ENCODE measurements at places on chromosomes 1 and 21. TPM values are rescaled to one million over a fixed set of nuclear protein-coding genes. Genes with fewer than 3 reads are reported as not detected.

Gene OR6F1
- not detected for total RNA-seq

Gene KLHDC7A
- not detected for total RNA-seq

Gene ZNF593OS
- 0.19 TPM for total RNA-seq

Gene TRPM2
- total RNA-seq, result not detected

Gene LY9
- total RNA-seq, result not detected

Gene OR2AK2
- not detected for total RNA-seq

Gene VAV3
- total RNA-seq, result 0.31 TPM

Gene MFSD2A
- 1.8 TPM for total RNA-seq

Gene SLC44A3
- total RNA-seq, result 1.7 TPM

Gene TEKT2
- total RNA-seq, result not detected

Gene CELA2A
- total RNA-seq, result not detected

Gene EBNA1BP2
- 88.9 TPM for total RNA-seq

Gene S100A7A
- total RNA-seq, result not detected

Gene VHLL
- not detected for total RNA-seq

Gene TEDDM1
- not detected for total RNA-seq

Gene ASPM
- total RNA-seq, result 32.5 TPM

Gene SPSB1
- total RNA-seq, result 18.2 TPM

Gene ZZZ3
- 61.7 TPM for total RNA-seq

Gene LAD1
- total RNA-seq, result not detected

Gene TNFRSF18
- total RNA-seq, result not detected

Gene S100A14
- 0.25 TPM for total RNA-seq
